ENCODE measurements at places on chromosomes 5 and 9.

- DNase-seq: no peak
Measured at GRCh38 chr5:5617024-5617423, 194.5 kb downstream of the ICE1 start.

DNA sequence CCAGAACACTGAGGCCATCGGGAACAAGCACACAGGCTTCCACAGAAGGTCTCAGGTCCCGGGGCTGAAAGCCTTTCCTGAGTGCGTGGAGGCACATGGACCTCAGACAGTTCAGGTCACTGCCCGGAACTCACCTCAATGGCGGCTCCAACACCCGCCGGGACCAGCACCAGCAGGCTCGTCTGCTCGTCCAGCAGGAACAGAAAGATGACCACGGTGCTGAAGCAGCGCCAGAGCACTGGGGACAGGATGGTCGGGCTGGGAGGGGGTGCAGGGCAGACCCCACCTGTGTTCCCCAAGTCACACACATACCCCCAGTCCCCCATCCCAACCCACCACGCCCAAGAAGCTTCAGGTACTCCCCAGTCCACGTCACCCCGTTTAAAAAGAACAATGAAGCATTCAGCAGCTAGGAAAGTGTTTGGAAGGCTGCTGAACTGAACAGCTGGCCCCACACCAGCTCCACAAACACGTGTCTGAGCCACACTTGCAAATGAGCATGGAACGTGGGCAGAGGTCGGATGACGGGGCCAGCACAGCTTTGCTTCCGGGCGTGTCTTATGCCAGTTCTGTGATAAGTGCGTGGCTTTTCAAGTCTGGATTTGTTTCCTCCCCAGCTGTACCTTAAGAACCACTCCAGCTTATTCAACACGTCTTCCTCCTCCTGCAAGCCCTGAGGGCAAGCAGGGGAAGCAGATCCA, 14.6 kb downstream of the CLPTM1L start:
- DNase-seq: no peak

DNA sequence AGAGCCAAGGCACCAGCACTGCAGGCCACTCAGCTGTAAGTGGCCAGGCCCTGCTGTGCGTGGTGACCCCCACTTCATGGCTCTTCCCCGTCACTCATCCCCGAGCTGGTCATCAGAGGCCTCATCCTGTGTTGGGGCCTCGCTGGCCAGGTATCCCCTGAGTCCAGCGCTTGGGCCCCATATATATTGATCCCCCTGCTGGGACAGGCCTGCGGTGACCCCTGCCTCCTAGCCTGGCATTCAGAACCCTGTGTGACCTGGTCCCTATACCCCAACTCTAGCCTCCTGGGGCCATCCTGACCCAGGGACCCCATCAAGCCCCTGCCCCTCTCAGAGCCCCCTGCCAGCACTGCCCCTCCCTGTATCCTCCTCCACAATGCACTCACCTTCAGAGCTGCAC, 12.7 kb downstream of the GBGT1 start:
- DNase-seq: no peak

GRCh38 chr5:131947445-131947844, 2.0 kb upstream of the MEIKIN start:
- DNase-seq: no peak

All from RPMI8226 (cell line).